ENCODE measurements at places on chromosomes 1 and 21. TPM values are rescaled to one million over a fixed set of nuclear protein-coding genes. Genes with fewer than 3 reads are reported as not detected.

Gene PRKAA2
- total RNA-seq: 1.9 TPM

Gene OR2L8
- total RNA-seq: not detected

Gene TMEM79
- 6.0 TPM for total RNA-seq

Gene POLR3GL
- total RNA-seq: 10.0 TPM

Gene ACOT7
- 75.8 TPM for total RNA-seq

Gene SYTL1
- total RNA-seq: 0.25 TPM

Gene ADGRL2
- 9.7 TPM for total RNA-seq

Gene HNRNPU
- total RNA-seq: 395 TPM

Gene UTS2
- total RNA-seq: not detected
